ENCODE measurements at places on chromosomes 2 and 18.

GRCh38 chr2:196927376-196928225 is 1.1 kb upstream of the PGAP1 start:
- DNase-seq: peak; percentile 29

DNA sequence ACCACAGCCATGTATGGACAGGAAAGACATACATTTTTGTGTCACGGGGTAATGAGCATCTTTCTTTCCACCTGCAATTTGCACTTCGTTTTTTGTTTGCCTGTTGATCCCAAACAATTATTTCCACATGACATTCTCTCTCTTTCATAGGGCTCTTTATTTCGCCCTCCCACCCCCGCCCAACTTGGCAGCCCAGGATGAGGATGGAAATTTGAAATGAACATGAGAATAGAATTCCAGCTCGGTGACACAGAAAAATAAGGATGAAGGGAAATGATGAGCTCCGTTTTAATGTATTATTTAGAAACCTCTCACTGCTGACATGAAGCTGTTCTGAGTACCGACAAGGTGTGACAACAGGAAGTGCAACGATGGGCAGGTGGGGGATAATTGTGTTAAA is 443.3 kb downstream of the SOCS6 start:
- no peak for DNase-seq

- DNase-seq: peak; percentile 52
These were observed 63.9 kb downstream of the LRRFIP1 start for GRCh38 chr2:237691029-237691907.

GRCh38 chr2:241984271-241984655 is 114.7 kb downstream of the RTP5 start:
- DNase-seq: no peak

- no peak for DNase-seq
These were observed 16.6 kb downstream of the SERPINE2 start for GRCh38 chr2:224022486-224022885.

GRCh38 chr2:187250137-187250536 is 197.9 kb downstream of the CALCRL start:
- no peak for DNase-seq

- no peak for DNase-seq
These were observed 31.5 kb downstream of the MRO start for GRCh38 chr18:50788284-50788683.

- DNase-seq: no peak
These were observed 29.3 kb upstream of the DYNAP start for GRCh38 chr18:54561706-54562267.

GRCh38 chr2:64913357-64913869 is 75.8 kb upstream of the SLC1A4 start:
- peak; percentile 7 for DNase-seq

DNA sequence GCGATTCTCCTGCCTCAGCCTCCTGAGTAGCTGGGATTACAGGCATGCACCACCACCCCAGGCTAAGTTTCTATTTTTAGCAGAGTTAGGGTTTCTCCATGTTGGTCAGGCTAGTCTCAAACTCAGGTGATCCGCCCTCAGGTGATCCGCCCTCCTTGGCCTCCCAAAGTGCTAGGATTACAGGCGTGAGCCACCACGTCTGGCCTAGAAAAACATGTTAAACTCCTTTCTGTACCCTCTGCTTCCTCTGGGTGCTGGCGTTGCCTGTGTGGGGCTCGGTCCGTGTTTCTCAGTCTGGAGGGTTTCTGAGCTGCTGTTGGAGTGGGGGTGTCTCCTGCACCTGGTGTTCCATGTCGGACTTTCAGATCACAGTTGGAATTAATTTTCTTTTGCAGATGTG is 17.9 kb downstream of the LDLRAD4 start:
- DNase-seq: no peak

GRCh38 chr18:3799515-3799914 is 349.5 kb downstream of the TGIF1 start:
- no peak for DNase-seq

DNA sequence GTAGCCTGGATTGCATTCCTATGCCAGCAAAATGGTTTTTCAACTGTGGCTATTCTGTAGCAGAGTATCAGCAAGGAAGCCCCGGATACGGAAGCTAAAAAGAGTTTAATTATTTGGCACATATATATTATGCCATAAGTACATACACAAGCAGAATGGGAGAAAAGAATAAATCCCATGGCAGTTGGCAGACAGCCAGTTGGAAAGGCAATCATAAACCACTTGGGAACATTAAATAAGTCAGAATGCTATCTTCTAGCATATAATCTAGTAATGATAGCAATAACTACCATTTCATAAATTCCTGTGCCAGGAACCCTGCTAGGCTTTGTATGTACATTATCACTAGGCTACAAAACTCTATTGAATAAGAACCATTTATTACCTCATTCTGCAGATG is 26.0 kb downstream of the GALNT5 start:
- no peak for DNase-seq

DNA sequence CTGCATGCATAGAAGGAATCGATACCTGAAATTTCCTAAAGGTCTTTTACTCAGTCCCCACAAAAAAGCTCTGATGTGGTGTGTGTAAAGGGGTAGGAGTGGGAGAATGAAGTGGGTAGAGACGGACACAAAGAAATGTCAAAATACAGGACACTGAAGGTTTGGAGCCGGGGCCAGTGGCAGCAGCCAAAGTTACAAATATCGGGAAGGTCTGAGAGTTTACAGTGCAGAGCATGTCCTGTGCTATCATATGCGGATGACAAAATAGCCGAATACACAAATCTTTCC is 89.9 kb upstream of the STON1 start:
- DNase-seq: no peak

DNA sequence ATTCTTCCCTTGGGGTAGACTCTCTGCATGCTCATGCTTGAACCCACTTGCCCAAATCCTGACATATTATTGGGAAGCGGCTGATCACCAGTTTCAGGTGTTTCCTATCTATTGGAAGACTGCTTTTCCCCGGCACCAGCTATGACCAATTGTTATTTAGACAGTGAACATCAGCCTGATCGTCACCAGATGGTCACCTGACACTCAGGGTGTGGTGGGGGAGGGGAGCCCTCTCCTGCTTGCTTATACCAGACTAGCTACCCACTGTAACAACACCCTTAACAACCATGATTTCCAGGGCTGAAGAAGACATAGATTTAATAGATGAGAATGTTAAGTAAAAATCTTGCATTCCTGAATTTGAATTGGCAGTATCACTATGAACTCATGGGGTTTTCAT is 44.3 kb downstream of the RBM43 start:
- DNase-seq: no peak

GRCh38 chr2:232013701-232014353 is 52.3 kb downstream of the DIS3L2 start:
- DNase-seq: no peak

DNA sequence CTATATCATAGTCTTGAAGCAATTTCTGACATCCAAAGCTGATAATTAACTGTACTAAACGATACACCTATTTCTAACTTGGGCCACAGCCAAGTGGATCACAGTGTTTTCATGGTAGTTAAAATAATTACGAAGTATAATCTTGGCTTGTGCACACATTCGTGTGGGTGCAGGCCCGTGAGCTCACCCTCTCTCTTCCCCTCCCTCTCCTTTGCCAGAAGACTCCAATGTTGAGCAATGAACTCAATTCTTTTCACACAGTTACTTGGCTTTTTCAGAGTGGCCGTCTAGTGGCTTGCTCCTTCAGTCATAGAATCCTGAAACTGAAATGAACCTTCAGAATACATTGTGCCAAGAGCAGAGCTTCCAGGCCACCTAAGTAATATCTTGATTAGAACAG is 178.7 kb downstream of the NCKAP5 start:
- DNase-seq: no peak

DNA sequence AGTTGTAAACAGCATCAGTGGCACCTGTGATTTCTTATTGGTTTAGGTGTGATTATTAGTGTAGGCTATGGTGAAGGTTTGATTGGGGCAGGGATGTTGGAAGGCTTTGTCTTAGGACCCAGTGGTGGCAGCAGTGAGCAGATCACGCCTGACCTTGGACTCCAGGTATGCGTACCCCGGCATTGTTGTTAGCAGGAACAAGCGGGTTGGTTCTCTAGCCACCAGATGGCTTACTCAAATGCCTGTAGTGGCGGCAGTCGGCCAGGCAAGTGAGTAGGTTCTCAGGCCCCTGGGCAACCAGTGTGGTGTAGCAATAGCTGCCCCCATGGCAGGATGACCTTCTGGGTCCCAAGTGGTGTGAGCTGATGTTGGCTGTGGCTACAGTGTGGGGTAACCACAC is 558.3 kb downstream of the KCNJ3 start:
- DNase-seq: no peak

DNA sequence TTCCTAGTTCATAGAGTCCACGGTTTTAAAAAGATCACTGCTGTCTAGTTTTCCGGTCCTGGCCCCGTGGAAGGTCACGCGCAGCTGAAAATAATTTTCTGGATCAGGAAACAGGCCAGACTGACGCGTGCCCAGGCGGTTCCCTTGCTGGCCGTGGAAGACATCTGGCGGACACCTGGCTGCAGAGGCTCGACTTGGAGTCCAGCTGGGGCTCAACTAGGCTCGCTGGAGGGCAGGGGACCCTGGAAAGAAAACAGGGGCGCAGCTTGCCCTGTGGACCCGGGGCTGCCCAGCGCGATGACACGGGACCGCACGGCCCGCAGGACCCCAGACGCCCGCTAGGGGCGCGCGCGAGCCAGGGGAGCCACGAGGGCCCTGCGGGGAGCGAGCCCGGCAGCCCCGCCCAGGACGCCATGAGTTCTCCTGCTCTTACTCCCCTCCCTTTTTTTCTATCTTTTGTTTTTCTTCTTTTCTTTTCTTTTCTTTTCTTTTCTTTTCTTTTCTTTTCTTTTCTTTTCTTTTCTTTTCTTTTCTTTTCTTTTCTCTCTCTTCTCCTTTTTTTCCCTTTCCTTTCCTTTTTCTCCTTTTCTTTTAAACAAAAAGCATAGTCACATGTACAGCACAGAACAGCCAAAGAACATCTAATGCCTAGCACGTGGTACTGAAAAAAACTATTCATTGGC is 43.2 kb upstream of the UBE2F start:
- peak; percentile 82 for DNase-seq

- DNase-seq: no peak
These were observed 37.7 kb downstream of the DOCK10 start for GRCh38 chr2:225004597-225004996.

GRCh38 chr2:99881901-99882591 is 260.3 kb downstream of the AFF3 start:
- DNase-seq: no peak

- no peak for DNase-seq
These were observed 32.3 kb upstream of the NABP1 start for GRCh38 chr2:191645434-191646162.

GRCh38 chr2:196968516-196968915 is 42.0 kb upstream of the PGAP1 start:
- DNase-seq: no peak

GRCh38 chr2:224405412-224405811 is 3.5 kb upstream of the FAM124B start:
- DNase-seq: no peak

GRCh38 chr2:58137221-58137620 is 90.6 kb downstream of the VRK2 start:
- no peak for DNase-seq

Data from erythroblast (primary cell).